Activated T-cell treated with anti-CD3 and anti-CD28 coated beads, Interleukin-2, amount 50 U/mL, for 4 hours (primary cell): ENCODE measurements at places on chromosomes 13 and 19. TPM values are rescaled to one million over a fixed set of nuclear protein-coding genes. Genes with fewer than 3 reads are reported as not detected.

DNA sequence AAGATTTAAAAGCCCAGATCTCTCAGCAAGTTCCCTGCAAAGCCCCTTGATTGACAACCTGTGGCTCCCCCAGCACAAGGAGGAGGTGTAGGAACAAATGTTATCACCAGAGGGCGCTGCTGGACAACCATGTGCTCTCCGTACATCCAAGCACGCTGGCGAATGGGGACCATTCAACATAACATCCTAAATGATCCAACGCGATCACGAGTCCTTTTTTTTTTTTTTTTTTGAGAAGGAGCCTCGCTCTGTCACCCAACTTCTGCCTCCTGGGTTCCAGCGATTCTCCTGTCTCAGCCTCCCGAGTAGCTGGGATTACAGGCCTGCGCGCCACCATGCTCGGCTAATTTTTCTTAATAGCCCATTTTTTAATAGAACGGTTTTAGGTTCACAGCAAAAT, 52.0 kb downstream of the NWD1 start:
- DNase-seq: peak; percentile 66

LMO7 gene
- total RNA-seq: 5.9 TPM

MCEMP1 gene
- not detected for total RNA-seq

ZNF296 gene
- 7.8 TPM for total RNA-seq
